ENCODE measurements at places on chromosomes 6 and 20.

- peaks cover 2% of the 10 kb centered on the region for H3K4me1 ChIP-seq
- H3K4me3 ChIP-seq, result no peak overlapping the region
- no peaks in the 10 kb centered on the region for H3K36me3 ChIP-seq
- no peak for DNase-seq
- no peak overlapping the region for H3K27ac ChIP-seq
- no peaks in the 10 kb centered on the region for H3K27me3 ChIP-seq
These were observed 194.2 kb upstream of the ARG1 start for GRCh38 chr6:131378874-131379273.

DNA sequence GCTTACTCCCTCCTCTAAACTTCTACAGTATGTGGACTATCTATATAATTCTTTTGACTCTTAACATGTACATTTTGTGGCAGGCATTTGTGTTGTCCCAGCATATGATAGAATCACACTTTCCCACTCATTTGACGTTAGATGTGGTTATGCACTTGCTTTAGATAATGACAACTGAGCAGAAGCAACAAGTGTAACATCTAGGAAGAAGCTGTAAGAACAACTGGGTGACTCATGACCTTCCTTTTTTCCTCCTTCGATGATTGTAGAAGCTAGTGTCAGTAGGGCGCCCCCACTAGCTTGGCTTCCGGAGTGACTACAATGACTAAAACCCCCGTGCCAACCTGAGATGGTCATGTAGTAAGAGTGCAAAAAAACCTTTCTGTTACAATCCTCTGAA is 74.6 kb upstream of the CEP85L start:
- H3K27me3 ChIP-seq, result no peaks in the 10 kb centered on the region
- H3K4me1 ChIP-seq, result peaks cover 67% of the 10 kb centered on the region
- DNase-seq, result peak; percentile 67
- peak overlapping the region; percentile 9 for H3K4me3 ChIP-seq

DNA sequence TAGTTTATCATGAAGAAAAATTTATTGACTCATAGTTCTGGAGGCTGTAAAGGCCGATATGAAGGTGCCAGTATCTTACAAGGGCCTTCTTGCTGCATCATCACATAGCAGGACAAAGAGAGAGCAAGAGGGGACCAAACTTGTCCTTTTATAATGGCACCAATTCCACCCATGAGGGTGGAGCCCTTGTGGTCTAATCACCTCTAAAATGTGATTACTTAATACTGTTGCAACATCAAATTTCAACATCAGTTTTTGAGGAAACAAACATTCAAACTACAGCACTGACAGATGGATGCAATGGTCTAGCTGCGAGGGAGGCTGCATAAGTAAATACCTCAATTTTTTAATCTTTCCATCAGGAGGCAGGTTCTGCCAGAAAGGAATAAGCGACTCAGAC is 76.7 kb upstream of the LAMA2 start:
- DNase-seq, result no peak
- no peak overlapping the region for H3K27ac ChIP-seq
- H3K27me3 ChIP-seq, result peaks cover 4% of the 10 kb centered on the region
- H3K4me1 ChIP-seq, result no peaks in the 10 kb centered on the region
- H3K36me3 ChIP-seq, result no peaks in the 10 kb centered on the region

DNA sequence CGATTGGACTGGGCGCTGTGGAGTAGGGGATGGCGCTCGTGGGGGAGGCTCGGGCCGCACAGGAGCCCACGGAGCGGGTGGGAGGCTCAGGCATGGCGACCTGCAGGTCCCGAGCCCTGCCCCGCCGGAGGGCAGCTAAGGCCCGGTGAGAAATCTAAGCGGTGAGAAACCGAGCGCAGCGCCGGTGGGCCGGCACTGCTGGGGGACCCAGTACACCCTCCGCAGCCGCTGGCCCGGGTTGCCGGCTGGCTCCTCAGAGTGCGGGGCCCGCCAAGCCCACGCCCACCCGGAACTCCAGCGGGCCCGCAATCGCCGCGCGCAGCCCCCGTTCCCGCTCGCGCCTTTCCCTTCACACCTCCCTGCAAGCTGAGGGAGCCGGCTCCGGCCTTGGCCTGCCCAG is 59.7 kb upstream of the MYLIP start:
- H3K36me3 ChIP-seq, result no peaks in the 10 kb centered on the region
- H3K4me1 ChIP-seq, result no peaks in the 10 kb centered on the region
- H3K4me3 ChIP-seq, result no peak overlapping the region

DNA sequence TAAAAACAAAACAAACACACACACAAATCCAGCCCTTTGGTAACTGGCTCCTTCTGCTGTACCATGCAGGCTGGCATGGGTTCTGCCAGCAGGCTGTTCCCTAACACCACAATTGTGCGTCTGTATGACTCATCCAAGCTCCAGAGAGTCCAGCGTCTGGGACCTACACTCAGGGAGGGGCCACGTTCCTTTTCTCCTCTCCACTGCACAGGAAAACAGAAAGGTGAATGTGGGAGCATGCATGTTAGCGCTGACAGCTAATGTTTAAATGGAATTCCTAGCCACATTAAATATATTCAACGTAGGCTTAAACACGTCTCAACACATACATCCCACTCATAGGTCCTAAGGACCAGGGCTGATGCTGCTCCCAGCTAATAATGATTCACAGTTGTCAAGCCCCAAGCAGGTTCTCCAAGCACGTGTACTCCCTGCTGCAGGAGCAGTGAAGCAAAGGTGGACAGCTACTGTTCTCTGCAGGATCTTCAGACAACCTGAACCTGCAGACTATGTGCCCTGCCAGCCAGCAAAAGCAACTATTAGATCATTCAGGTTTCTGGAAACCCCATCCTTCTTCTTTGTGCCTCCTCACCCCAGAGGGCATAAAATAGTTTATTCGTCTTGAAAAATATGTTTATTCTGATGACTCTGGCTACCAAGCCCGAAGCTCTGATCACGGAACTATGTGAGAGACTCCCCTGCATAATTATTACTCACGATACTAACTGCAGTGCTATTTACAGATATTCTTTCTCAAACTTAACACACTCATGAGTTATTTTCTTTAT is 20.9 kb downstream of the MAP1LC3A start:
- H3K4me3 ChIP-seq, result no peak overlapping the region
- DNase-seq, result no peak
- H3K27me3 ChIP-seq, result no peaks in the 10 kb centered on the region
- peaks cover 25% of the 10 kb centered on the region for H3K4me1 ChIP-seq

GRCh38 chr6:17305219-17306001 is 24.2 kb downstream of the RBM24 start:
- H3K27ac ChIP-seq, result no peak overlapping the region
- peaks cover 2% of the 10 kb centered on the region for H3K27me3 ChIP-seq
- H3K36me3 ChIP-seq, result no peaks in the 10 kb centered on the region
- no peaks in the 10 kb centered on the region for H3K4me1 ChIP-seq

DNA sequence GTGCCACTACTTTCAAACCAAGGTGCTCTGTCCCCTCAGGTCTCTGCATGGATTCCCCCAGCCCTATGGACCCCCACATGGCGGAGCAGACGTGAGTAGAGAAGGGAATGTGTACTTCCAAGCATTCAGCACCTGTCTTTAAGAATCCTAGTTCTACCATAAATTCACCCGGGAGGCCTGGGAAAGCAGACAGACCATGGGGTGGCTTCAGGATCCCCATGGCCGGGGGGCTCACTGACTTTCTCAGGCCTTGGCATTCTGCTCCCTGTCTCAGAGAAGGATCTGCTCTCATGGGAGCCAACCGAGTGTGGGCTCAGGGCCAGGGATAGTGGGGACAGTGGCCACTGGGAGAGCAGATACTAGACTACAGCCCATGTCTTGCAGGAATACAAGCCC is 2.3 kb downstream of the CDC25B start:
- no peaks in the 10 kb centered on the region for H3K27me3 ChIP-seq
- peak overlapping the region; percentile 88 for H3K27ac ChIP-seq
- peaks cover 60% of the 10 kb centered on the region for H3K4me1 ChIP-seq
- DNase-seq, result no peak

- no peak overlapping the region for H3K4me3 ChIP-seq
- peaks cover 5% of the 10 kb centered on the region for H3K27me3 ChIP-seq
- no peak overlapping the region for H3K27ac ChIP-seq
- DNase-seq, result no peak
- peaks cover 1% of the 10 kb centered on the region for H3K36me3 ChIP-seq
These were observed 223.2 kb downstream of the SYNDIG1 start for GRCh38 chr20:24692446-24693200.

DNA sequence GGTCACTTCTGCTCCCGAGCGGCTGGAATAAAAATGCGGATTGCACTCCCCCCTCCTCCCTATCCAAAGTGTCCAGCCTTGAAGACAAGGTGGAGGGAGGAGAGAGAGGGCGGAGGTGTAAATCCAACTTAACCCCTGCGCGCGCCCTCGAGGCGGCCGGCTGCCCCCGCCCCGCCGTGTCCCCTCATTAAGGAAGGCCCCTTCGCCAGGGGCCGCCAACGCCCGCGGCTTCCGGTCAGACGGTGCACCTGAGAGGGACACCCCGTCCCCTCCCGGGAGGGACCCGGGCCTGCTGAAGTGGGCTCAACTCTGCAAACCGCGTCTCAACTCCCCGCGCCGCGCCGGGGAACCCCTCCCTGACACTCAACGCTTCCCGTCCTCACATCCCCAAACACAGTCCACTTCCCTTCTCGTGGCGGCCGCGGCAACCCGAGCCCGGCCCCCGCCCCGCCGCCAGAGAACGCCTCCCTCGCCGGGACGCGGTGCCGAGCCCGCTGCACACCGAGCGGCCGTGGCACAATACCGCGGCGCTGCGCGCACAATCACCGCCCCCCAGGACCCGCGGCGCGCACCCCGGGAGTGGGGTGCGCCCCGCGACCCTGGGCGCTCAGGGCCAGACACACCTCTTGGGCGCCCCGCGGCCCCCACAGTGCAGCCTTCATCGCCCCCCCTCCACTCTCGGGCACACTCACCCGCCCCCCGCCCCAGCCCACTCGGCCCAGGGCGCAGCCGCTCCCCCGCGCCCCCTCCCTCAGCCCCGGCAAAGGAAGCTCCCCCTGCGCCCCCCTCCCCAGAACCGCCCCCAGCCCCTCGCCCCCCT is 102.5 kb downstream of the NOL4L start:
- peak overlapping the region; percentile 68 for H3K4me3 ChIP-seq
- H3K4me1 ChIP-seq, result peaks cover 34% of the 10 kb centered on the region
- H3K27ac ChIP-seq, result no peak overlapping the region
- peak; percentile 30 for DNase-seq
- peaks cover 6% of the 10 kb centered on the region for H3K36me3 ChIP-seq
- no peaks in the 10 kb centered on the region for H3K27me3 ChIP-seq

- no peaks in the 10 kb centered on the region for H3K36me3 ChIP-seq
- H3K4me3 ChIP-seq, result no peak overlapping the region
- H3K27ac ChIP-seq, result no peak overlapping the region
- no peak for DNase-seq
These were observed 82.1 kb upstream of the SIRPA start for GRCh38 chr20:1813101-1813529.

Data from activated naive CD8-positive, alpha-beta T cell treated with anti-CD3 and anti-CD28 coated beads, Interleukin-2, amount 50 U/mL, for 24 hours (primary cell).